Stimulated activated naive B cell treated with anti-CD40 and anti-IgM and Interleukin-4, amounts not matched to agents 10 μg/mL and 1 μg/mL and 100 μg/mL, for 72 hours (primary cell): ENCODE measurements at places on chromosomes 2 and 18.
A peak's percentile ranks its signal among the peaks of the same experiment; 100 is the strongest.

DNA sequence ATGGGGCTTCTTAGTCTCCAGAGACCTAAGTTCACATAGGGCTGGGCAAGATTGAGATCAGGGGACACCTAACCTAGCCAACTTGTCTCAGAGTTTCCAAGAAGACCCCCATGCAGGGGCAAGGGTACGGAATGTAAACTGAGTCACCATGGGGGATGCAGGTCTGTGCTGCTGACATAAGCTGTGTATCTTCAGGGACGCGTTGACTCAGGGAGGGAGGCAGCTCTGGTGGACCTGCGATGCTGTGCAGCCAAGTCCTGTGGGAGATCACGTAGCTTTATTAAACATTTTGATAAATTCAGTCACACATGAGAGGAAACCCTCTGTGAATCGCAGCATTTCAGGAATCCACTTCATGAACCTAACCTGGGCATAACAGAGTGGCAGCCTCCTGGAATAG lies 216.0 kb downstream of the ANKRD30B start:
- DNase-seq, result no peak
- H3K27me3 ChIP-seq, result no peaks in the 10 kb centered on the region
- H3K4me3 ChIP-seq, result no peak overlapping the region
- no peaks in the 10 kb centered on the region for H3K36me3 ChIP-seq
- no peaks in the 10 kb centered on the region for H3K4me1 ChIP-seq
- H3K27ac ChIP-seq, result no peak overlapping the region

DNA sequence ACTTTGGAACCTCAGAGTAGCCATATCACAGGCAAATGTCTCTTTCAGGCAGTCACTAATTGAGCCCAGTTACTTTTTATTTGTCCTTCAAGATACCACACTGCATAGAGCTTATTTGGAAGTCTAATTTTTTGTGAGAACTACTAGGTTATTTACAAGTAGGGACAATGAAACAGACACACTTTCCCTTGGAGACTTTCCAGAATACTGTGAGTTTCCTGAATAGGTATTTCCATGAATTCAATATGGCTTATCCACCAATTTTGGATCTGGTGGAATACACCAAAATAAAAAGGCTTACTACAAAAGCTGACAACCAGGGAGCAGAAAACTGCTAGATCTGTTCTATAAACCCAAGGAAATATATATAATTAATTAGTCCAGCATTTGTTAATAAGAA lies 83.3 kb downstream of the NRXN1 start:
- H3K27me3 ChIP-seq, result no peaks in the 10 kb centered on the region
- no peak overlapping the region for H3K27ac ChIP-seq
- H3K36me3 ChIP-seq, result no peaks in the 10 kb centered on the region
- DNase-seq, result no peak
- no peak overlapping the region for H3K4me3 ChIP-seq
- H3K4me1 ChIP-seq, result no peaks in the 10 kb centered on the region

DNA sequence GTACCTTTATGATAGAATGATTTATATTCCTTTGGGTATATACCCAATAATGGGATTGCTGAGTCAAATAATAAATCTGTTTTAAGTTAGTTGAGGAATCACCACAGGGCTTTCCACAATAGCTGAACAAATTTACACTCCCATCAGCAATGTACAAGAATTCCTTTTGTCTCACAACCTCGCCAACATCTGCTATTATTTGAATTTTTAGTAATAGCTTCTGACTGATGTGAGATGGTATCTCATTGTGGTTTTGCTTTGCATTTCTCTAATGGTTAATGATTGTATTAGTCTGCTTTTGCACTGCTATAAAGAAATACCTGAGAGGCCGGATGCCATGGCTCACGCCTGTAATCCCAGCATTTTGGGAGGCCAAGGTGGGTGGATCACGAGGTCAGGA lies 1387.6 kb upstream of the ACVR2A start:
- H3K4me3 ChIP-seq, result no peak overlapping the region
- H3K4me1 ChIP-seq, result no peaks in the 10 kb centered on the region

- H3K27me3 ChIP-seq, result peaks cover 38% of the 10 kb centered on the region
- H3K4me1 ChIP-seq, result peaks cover 19% of the 10 kb centered on the region
- no peak for DNase-seq
- no peaks in the 10 kb centered on the region for H3K36me3 ChIP-seq
- no peak overlapping the region for H3K27ac ChIP-seq
These were observed 233.7 kb downstream of the MYO3B start for GRCh38 chr2:170411660-170412059.

- H3K4me3 ChIP-seq, result no peak overlapping the region
- H3K36me3 ChIP-seq, result no peaks in the 10 kb centered on the region
- no peak overlapping the region for H3K27ac ChIP-seq
- no peaks in the 10 kb centered on the region for H3K27me3 ChIP-seq
- no peaks in the 10 kb centered on the region for H3K4me1 ChIP-seq
These were observed 89.4 kb upstream of the LRRTM1 start for GRCh38 chr2:80393991-80394390.

- H3K4me3 ChIP-seq, result no peak overlapping the region
- H3K36me3 ChIP-seq, result no peaks in the 10 kb centered on the region
- no peaks in the 10 kb centered on the region for H3K27me3 ChIP-seq
- DNase-seq, result no peak
These were observed 364.6 kb downstream of the OSR1 start for GRCh38 chr2:18993756-18994338.

DNA sequence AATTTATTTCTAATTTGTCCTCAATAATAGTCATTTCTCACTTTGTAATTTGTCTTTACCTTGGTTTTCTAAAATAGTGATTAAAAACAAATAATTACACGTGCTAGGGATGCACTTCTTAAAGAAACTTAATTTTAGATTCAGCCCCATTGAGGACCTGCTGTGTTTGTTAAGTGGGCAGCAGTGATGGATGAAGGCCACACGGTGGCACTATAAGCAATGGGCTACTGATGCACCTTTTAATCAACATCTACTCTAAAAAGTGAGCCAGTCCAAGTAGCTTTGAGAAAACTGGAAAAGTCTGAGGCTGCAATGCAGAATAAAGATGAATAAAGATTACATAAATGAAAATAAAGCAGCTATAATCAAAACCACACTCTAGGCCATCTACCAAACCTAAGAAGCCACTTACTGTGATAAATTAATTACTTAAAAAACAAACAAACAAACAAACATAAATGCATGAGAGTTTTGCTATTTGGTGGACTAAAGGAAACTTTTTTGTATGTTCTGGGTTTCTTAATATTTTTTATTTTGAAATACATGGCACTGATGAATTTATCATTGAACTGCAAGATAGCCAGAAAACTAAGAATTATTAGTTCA lies 89.3 kb downstream of the PDE11A start:
- peaks cover 4% of the 10 kb centered on the region for H3K27me3 ChIP-seq
- H3K4me1 ChIP-seq, result no peaks in the 10 kb centered on the region
- H3K4me3 ChIP-seq, result no peak overlapping the region
- no peaks in the 10 kb centered on the region for H3K36me3 ChIP-seq
- DNase-seq, result no peak
- no peak overlapping the region for H3K27ac ChIP-seq

DNA sequence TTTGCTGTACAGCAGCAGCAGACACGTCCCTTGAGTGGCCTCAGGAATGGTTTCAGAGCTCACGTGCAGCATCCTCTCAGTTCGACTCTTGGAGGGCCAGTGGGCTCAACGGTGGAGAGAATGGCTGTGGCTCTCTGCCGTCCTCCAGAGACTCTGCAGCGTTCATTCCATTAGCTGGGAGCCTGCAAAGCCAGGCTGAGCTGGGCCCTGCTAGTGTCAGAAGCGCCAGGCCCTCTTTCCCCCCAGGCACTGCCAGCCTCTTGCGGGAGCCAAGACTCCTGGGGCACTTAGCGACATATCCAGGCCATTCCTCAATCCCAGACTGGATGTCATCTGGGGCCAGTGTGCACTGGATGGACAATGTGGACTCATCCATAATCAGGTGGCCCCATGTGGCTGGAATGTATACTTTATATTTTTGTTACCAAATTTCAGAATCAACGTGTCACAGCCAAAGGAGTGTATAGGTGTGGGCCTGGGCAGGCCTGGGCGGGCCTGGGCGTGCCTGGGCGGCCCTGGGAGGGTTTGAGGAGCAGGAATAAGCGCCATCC lies 125.1 kb upstream of the EPAS1 start:
- H3K27me3 ChIP-seq, result no peaks in the 10 kb centered on the region
- H3K4me1 ChIP-seq, result no peaks in the 10 kb centered on the region
- DNase-seq, result no peak
- no peak overlapping the region for H3K27ac ChIP-seq

GRCh38 chr2:200748779-200749178 lies 62.9 kb upstream of the BZW1 start:
- H3K27ac ChIP-seq, result no peak overlapping the region
- H3K4me3 ChIP-seq, result no peak overlapping the region
- H3K36me3 ChIP-seq, result no peaks in the 10 kb centered on the region
- no peaks in the 10 kb centered on the region for H3K27me3 ChIP-seq

GRCh38 chr2:121722479-121722878 lies 14.2 kb downstream of the NIFK start:
- no peak overlapping the region for H3K27ac ChIP-seq
- peaks cover 7% of the 10 kb centered on the region for H3K4me1 ChIP-seq
- H3K4me3 ChIP-seq, result no peak overlapping the region
- peaks cover 8% of the 10 kb centered on the region for H3K36me3 ChIP-seq
- no peak for DNase-seq
- H3K27me3 ChIP-seq, result no peaks in the 10 kb centered on the region

DNA sequence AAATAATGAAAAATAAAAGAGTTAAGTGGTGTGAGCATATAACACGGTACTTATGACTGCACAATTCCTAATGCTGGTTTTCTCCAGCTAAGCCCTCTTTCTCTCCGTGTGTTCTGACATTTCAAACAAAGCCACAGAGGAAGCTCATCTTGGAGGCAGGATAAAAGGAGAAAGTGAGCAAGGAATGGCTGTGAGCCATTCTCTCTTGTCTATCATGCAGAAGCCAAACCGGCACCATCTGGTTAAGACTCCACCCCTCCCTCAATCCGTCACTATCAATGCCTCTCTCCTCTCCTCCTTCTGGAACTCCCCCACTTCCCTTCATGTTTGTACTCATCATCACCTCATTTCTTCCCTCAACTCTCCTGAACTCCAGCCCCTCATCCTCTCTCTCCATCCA lies 210.4 kb downstream of the TMEM163 start:
- H3K4me3 ChIP-seq, result no peak overlapping the region
- no peaks in the 10 kb centered on the region for H3K27me3 ChIP-seq
- DNase-seq, result no peak

DNA sequence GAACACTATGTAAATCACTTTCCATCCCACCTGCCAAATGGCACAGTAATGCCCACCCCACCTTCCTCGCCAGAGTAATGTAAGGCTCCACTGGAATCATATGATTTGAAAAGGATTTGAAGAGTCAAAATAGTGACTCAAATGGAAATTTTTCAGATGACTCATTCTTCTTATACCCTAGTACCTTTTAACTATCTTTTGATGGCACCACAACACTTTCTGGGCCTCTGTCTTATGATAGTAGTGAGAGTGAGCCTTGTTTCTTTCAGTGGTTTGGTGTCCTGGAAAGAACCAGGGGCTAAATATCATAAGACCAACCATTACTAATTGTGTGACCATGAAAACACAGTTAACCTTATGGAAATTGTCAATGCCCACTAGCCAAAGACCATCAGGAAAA lies 235.4 kb upstream of the SLC14A2 start:
- no peak overlapping the region for H3K4me3 ChIP-seq
- peaks cover 16% of the 10 kb centered on the region for H3K4me1 ChIP-seq
- no peak for DNase-seq

DNA sequence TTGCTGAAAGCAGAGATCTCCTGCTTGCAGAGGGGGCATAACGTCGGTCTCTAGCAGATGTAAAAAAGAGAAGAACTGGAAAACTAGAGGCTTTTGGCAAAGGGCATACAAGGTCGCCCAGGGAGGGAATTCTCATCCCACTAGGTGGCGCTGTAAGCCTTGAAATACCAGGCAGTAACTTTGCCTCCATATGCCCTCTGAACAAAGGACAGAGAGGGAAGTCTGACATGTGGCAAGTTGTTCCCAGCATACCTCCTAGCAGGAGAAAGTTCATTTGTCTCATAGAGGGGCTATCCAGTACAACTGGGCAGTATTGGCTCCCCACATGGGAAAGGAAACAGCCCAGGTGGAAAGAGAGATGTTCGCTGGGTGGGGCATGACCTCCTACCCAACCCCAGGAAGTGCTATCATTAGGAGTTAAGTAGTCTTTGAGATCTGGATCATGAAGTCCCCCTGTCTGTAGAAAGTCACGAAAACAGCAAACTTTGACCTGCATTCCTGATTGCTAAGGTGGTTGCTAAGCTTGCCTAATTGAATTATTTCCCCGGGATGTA lies 39.9 kb downstream of the STK17B start:
- H3K36me3 ChIP-seq, result peaks cover 60% of the 10 kb centered on the region
- H3K27ac ChIP-seq, result peak overlapping the region; percentile 89
- DNase-seq, result no peak
- no peaks in the 10 kb centered on the region for H3K27me3 ChIP-seq
- peak overlapping the region; percentile 8 for H3K4me3 ChIP-seq

- no peak overlapping the region for H3K27ac ChIP-seq
- DNase-seq, result no peak
- no peaks in the 10 kb centered on the region for H3K36me3 ChIP-seq
- no peaks in the 10 kb centered on the region for H3K4me1 ChIP-seq
These were observed 341.8 kb downstream of the CYRIA start for GRCh38 chr2:16323551-16324543.

DNA sequence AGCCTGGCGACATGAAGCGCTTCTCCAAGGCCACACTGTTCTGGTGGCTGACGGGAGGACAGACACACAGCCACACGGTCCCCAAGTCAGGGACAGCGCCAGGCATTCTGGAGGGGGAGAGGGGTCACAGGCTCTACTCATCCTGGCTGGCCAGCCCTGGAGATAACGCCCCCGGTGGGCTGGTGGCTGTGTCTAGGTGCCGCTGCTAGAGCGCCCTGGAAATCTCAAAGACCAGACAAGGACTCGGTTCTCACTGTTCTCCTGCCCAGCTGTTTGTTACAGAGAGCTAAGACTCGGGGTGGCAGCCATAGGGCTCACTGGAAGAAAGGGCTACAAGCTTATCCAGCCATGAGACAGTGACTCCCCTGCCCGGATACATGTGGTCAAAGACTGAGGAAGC lies 72.0 kb downstream of the KCNF1 start:
- H3K36me3 ChIP-seq, result no peaks in the 10 kb centered on the region
- DNase-seq, result no peak
- H3K4me1 ChIP-seq, result no peaks in the 10 kb centered on the region
- H3K27me3 ChIP-seq, result peaks cover 18% of the 10 kb centered on the region

- H3K27ac ChIP-seq, result no peak overlapping the region
- DNase-seq, result no peak
- H3K4me1 ChIP-seq, result peaks cover 4% of the 10 kb centered on the region
- no peaks in the 10 kb centered on the region for H3K36me3 ChIP-seq
- no peak overlapping the region for H3K4me3 ChIP-seq
These were observed 156.2 kb downstream of the SH3RF3 start for GRCh38 chr2:109285244-109285651.

- peaks cover 5% of the 10 kb centered on the region for H3K27me3 ChIP-seq
- H3K4me3 ChIP-seq, result no peak overlapping the region
- H3K27ac ChIP-seq, result no peak overlapping the region
- H3K4me1 ChIP-seq, result no peaks in the 10 kb centered on the region
- no peaks in the 10 kb centered on the region for H3K36me3 ChIP-seq
- no peak for DNase-seq
These were observed 863 bp downstream of the CSRNP3 start for GRCh38 chr2:165470361-165470760.

- H3K4me3 ChIP-seq, result no peak overlapping the region
- H3K27ac ChIP-seq, result no peak overlapping the region
- DNase-seq, result no peak
- H3K36me3 ChIP-seq, result no peaks in the 10 kb centered on the region
These were observed 96.0 kb upstream of the MYCN start for GRCh38 chr2:15844211-15844801.

GRCh38 chr2:234917211-234917975 lies 34.4 kb upstream of the SH3BP4 start:
- H3K36me3 ChIP-seq, result no peaks in the 10 kb centered on the region
- H3K4me1 ChIP-seq, result no peaks in the 10 kb centered on the region
- no peak overlapping the region for H3K27ac ChIP-seq
